ENCODE measurements at places on chromosomes 6 and 20.

GRCh38 chr20:21167261-21167660, 41.4 kb downstream of the KIZ start:
- DNase-seq: no peak

GRCh38 chr6:17897681-17898080, 89.8 kb downstream of the KIF13A start:
- DNase-seq: no peak

GRCh38 chr20:14264869-14265268, 72.5 kb downstream of the FLRT3 start:
- DNase-seq: no peak

GRCh38 chr20:22663528-22664025, 79.2 kb upstream of the FOXA2 start:
- no peak for DNase-seq

- DNase-seq: no peak
Observed at GRCh38 chr6:128526152-128526914, 5.9 kb upstream of the PTPRK start.

- no peak for DNase-seq
Observed at GRCh38 chr6:81708113-81708699, 44.3 kb downstream of the TENT5A start.

- DNase-seq: no peak
Observed at GRCh38 chr6:161225681-161226008, 48.2 kb downstream of the AGPAT4 start.

GRCh38 chr6:117932676-117933075, 25.6 kb downstream of the SLC35F1 start:
- DNase-seq: no peak

DNA sequence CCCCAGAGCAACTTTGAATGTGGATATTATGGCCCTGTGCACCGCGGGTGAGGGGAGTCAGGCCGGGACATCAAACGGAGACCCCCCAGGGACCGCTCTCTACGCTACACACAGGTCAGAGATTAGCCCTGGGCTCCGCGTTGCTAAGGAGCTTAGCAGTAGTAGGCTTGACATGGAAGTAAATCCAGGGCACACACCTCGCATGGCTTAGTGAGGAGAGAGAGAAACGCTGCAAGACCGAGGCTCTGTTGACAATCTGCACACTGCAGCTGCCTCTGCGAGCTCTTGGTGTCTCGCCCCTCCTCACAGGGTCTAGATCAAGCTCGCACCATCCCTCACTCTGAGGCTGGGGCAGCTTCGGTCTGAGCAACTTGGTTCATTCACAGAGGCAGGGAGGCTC, 116.1 kb upstream of the CDH4 start:
- no peak for DNase-seq

GRCh38 chr6:72275888-72276287, 346.0 kb upstream of the KCNQ5 start:
- no peak for DNase-seq

- DNase-seq: peak; percentile 84
Observed at GRCh38 chr6:3750317-3751076, 1.0 kb downstream of the PXDC1 start.

- peak; percentile 77 for DNase-seq
Observed at GRCh38 chr6:130394246-130394645, 28.4 kb downstream of the TMEM200A start.

GRCh38 chr6:166563805-166564204, 22.7 kb downstream of the RAMACL start:
- no peak for DNase-seq

GRCh38 chr6:126069449-126069848, 83.1 kb downstream of the TRMT11 start:
- DNase-seq: no peak

GRCh38 chr20:50077818-50078601, 34.9 kb downstream of the UBE2V1 start:
- DNase-seq: no peak
